Stimulated activated CD4-positive, alpha-beta T cell treated with anti-CD3 and anti-CD28 coated beads, Interleukin-1b, Interleukin-23, amount 100 ng/mL, for 48 hours (primary cell): ENCODE measurements at places on chromosomes 6 and 20.
A peak's percentile ranks its signal among the peaks of the same experiment; 100 is the strongest.

- DNase-seq, result no peak
Observed at GRCh38 chr20:13995841-13996240, 525 bp downstream of the MACROD2 start.

GRCh38 chr6:12250383-12250770, 39.8 kb upstream of the EDN1 start:
- no peak for DNase-seq

DNA sequence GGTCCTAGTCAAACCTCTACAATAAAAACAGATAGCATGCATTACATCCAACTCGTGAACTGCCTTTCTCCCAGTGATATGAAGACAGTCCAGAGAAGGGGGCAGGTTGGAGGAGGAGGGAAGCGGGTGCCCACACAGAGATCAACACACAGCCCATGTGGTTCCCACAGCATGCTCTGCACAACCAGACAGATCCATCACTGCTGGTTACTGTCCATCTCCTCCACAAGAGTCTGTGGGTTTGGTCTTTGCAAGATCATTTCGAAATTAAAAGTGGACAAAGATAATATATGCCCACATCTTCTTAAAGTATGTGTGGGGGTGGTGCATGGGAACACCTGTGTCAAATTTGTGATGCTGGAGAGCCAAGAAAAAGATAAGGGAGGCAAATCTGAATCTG, 215.5 kb downstream of the GMDS start:
- no peak for DNase-seq

GRCh38 chr6:82597201-82597600, 233.6 kb downstream of the TPBG start:
- no peak for DNase-seq

DNA sequence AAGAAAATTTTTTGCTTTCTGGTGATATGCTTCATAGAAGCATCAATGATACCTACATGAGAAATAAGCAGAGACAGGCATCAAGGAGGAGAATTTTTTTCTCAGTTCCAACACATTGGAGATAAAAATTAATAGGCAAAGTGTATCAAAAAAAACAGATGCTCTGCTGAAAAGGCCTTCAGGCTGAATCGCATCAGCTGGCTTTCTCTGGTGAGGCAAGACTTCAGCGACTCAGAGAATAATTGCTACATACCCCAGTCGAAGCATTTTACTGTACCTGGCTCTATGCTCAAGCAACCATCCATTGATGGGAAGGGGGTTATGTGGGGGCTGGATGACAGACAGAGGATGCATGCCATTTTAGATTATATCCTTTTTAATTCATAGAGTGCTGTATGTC, 415.1 kb downstream of the TFAP2A start:
- no peak for DNase-seq

DNA sequence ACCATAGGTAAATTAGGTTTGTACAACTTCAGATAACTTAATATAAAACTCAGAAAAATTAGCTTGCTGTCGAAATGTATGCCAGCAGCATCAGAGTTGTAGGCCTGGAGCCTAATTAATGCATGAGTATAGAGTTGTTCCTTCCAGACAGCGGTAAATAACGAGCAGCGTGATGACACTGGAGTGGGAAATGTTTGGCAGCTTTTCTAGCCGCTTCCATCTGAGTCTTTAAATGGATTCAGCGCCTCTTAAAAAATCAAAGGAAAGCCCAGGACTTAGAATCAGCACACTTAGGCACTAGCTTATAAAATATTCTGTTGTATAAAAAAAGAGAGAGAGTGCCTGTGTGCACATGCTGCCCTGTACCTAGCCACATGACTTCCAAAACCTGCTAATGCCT, 43.7 kb upstream of the SYNJ2 start:
- no peak for DNase-seq

- no peak for DNase-seq
Observed at GRCh38 chr6:163159689-163160088, 254.8 kb upstream of the QKI start.

- DNase-seq, result no peak
Observed at GRCh38 chr6:89410788-89411144, 1.3 kb downstream of the RRAGD start.

DNA sequence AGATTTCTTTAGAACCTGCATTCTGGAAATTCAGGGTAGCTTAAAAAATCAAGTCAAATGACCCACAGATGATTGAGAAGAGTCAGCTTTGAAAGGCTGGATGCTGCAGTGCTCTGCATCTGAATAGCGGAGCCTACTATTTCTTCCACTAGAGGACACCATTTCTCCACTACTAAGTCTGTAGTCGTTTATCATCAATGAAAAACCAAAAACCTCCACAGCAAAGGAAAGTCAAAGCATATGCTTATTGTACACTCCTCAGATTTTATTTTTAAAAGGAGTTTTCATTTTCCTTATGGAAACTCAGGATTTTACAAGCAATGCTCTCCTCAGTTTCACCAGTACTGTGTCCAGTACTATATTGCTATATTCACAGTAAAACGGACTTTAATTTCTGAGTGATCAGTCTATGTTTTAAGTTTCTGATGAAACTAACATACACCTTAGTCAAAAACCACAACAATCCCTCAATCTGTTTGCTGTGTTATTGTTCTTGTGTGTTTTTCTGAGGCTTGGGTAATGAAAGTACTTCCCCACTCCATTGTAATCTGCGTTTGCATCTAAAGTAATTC, 50.5 kb upstream of the ENPP5 start:
- no peak for DNase-seq

- DNase-seq, result no peak
Observed at GRCh38 chr20:46365487-46366220, 40.8 kb downstream of the ELMO2 start.

GRCh38 chr6:22896696-22897095, 327.3 kb downstream of the HDGFL1 start:
- DNase-seq, result no peak

GRCh38 chr6:63792736-63793464, 157.3 kb downstream of the PHF3 start:
- DNase-seq, result no peak

- no peak for DNase-seq
Observed at GRCh38 chr6:37759221-37760144, 60.0 kb upstream of the ZFAND3 start.

GRCh38 chr6:36444470-36444869, 1.7 kb downstream of the KCTD20 start:
- no peak for DNase-seq

- no peak for DNase-seq
Observed at GRCh38 chr6:9511157-9511556, 903.7 kb downstream of the TFAP2A start.

- no peak for DNase-seq
Observed at GRCh38 chr6:25617997-25618396, 34.0 kb upstream of the SCGN start.

GRCh38 chr6:4133941-4134838, 1.2 kb downstream of the ECI2 start:
- DNase-seq, result peak; percentile 31

- DNase-seq, result no peak
Observed at GRCh38 chr20:36684747-36685146, 38.8 kb upstream of the SLA2 start.

GRCh38 chr20:55269913-55270312, 735.4 kb downstream of the CBLN4 start:
- DNase-seq, result no peak

DNA sequence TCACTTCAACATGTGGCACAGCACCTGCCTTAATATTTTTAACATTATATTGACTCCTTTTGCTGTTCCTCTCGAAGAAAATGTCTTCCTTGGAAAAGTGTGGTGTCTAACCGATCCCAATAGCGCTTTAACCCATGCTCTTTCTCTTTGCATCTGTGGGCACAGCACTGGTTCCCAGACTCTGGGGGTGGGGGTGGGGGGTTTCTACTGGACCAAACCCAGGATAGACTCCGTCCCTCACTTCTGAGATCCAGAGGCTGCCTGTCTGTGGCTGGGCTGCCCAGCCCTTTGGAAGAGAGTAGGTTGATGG, 3.9 kb upstream of the ZNF292 start:
- no peak for DNase-seq

- no peak for DNase-seq
Observed at GRCh38 chr20:35954907-35955251, 577 bp upstream of the SCAND1 start.

GRCh38 chr6:39812853-39813533, 20.8 kb downstream of the DAAM2 start:
- no peak for DNase-seq

DNA sequence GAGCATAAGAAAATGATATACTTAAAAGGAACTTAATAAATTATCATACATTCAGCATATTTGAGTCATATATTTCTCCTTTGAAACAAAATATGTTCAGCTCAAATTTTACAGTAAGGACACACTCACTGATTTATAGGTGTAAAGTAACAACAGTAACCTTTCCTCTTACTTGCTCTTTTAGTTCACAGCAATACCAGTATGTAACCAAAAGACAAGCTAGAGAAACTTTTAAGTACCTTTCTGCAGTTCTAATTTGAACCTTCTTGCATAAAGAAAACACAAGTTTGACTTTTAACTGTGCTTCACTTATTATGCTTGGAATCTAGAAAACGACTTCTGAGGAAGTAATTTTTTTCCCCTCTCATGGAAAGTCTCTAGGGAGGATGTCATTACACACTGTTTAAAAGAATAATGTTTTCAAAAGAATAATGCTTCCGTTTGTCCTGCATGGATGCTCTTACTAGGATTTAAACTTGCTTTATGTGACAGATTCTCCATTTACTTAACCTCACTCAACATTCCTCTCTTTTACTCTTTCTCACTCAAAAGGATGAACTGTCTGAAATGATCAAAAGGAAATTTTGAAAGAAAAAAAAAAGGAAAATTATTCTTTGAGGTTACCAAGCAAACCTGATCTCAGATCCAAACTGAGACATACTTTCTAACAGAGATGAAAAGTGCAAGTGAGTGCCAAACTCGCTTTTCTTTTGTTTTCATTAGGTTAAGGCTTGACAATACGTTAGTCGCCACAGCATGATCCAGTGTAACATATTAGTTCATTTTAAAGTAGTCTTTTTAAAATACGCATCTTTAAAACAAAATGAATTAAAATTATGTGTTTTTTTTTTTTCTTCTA, 22.4 kb upstream of the CALHM6 start:
- no peak for DNase-seq

- DNase-seq, result no peak
Observed at GRCh38 chr20:23396950-23397627, 24.2 kb downstream of the NAPB start.

GRCh38 chr6:7445885-7446461, 56.4 kb downstream of the RIOK1 start:
- no peak for DNase-seq

- no peak for DNase-seq
Observed at GRCh38 chr6:28696167-28696566, 170.5 kb downstream of the GPX5 start.

GRCh38 chr6:28215425-28215824, 9.7 kb upstream of the ZSCAN9 start:
- no peak for DNase-seq

DNA sequence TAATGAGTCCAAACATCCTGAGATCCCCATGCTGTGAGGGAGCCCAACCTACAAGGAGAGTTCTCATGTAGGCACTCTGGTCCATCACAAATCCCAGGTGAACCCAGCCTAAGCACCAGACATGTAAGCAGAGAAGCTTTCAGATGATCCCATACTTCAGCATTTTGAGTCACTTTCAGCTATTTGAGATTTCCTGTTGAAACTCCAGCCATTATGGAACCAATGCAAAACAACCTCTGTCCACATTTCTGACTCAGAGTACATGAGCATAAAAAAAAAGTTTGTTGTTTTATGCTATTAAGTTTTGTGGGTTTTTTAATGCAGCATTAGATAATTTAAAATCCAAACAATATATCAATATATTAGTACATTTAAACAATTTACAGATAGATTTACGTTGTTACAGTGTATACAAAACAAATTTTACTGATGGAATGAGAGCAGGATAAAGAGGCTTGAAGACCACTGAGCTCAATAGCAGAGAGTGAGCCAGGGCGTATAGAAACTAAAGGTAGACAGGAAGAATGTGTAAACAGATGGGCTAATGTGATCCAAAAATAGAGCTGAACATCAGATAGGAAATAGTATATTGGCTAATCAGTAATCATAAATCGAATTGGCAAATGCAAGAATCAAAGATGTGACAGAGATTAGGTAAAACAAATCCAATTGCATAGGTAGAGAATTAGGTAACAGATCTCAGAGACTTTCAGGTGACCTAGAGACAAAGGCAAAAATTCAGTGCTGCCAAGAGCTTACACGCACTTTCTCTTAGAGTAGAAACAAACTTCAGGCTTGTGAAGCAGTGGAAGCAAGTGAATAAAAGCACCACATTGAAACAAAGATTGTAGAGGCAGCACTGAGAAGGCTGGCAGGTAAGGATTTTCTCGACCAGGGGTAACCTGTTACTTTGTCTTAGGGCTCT, 36.2 kb upstream of the PLCB1 start:
- DNase-seq, result no peak

DNA sequence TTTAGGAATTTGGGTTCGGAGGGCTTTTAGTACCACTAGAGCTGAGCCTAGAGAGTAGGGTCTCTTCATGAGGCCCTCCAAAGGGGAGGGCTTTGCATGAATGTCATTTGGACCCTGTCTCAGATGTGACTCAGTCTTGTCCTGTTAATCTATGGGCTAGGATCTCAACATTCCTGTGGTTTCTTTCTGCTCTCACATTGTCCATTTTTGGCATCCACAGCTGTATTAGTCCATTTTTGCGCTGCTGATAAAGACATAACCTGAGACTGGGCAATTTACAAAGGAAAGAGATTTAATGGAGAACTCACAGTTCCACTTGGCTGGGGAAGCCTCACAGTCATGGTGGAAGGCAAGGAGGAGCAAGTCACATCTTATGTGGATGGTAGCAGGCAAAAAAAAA, 61.0 kb downstream of the CRYBG1 start:
- no peak for DNase-seq

GRCh38 chr6:169959136-169960002, 207.9 kb downstream of the ERMARD start:
- peak; percentile 35 for DNase-seq

DNA sequence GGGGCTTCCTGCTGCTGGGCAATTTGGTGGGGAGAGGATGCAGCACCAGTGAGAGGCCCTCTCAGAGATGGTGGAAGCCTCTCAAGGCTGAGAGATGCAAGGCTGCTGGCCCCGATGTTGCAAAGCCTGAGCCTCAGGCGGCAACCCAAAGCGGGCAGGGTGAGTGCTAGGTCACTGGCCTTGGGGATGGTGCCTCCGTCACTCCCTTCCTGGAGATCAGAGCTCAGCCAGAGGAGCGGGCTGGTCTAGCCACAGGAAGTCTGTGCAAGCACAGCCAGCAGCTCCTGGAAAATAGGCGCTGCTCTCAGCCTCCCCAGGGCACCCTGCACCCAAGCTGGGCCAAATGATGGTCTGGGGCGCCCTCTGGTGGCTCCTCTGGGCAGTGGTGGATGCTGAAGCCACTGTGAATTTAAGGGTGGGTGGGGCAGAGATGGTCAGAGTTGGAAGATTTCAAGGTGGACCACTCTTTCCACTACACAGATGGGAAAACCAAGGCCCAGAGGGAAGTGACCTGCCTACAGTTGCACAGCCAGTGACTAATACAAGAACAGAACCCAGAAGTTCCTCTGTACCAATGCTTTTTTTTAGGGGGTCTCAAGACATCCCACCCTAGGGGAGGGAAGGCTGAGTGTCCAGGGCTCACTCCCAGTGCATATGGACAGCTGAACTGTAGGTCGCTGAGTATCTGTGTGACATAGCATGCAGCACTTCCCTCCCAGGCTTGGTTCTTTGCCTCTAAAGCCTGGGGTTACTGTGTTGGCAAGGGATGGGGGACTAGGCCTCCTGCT, 20.8 kb downstream of the C20orf203 start:
- DNase-seq, result peak; percentile 86

GRCh38 chr6:11368760-11369159, 136.3 kb upstream of the NEDD9 start:
- no peak for DNase-seq

GRCh38 chr20:50629670-50630045, 61.7 kb downstream of the RIPOR3 start:
- no peak for DNase-seq
